ENCODE measurements at places on chromosomes 4 and X.

DNA sequence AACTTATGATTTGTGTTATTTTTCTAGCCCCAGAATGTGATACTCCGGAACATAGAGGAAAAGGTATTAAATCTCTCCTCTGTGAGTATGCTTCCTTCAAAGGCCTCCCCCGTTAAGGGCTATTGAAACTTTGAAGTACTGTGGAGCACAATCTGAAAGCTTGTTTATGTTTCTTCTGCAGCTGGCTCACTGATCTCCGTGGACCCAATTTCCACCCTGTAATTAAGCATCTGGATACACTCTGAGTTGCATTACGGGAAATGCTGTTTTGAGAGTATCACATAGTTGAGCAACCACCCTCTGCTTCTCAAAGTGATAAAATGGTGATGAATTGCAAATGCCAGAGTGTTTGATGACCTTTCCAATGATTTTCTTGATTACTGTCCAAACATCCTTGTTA lies 296.8 kb upstream of the PABPC5 start:
- no peak for DNase-seq

DNA sequence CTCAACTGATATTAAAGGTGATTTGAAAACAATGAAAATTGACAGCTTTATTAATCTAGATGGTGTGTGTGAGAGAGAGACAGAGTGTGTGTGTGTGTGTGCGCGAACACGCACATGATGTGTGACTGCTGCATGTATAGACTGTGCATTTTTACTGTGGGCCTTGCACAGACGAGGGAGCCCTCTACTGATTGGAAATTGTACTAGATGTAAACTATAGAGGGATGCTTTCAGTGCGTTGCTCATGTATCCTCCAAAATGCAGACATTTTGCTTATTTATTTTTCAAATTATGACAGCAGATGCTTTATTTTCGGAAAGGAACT lies 168.4 kb upstream of the GK2 start:
- DNase-seq, result no peak

DNA sequence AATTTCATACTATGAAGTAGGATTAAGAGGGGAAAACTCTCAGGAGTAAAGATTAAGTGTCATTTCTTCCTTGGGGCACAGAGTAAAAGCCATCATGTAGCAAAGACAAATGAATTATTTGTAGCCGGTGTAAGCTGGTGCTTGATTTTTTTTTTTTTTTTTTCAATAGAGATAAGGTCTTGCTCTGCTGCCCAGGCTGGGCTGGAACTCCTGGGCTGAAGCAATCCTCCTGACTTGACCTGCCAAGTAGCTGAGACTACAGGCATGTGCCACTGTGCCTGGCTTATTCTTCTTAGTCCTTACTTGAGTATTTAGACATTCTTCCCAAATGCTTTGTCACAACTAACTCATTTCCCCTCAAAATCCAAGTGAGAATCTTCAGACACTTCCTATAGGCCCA lies 125.7 kb downstream of the STOX2 start:
- DNase-seq, result no peak

GRCh38 chrX:9890681-9891091 lies 76.5 kb upstream of the CLDN34 start:
- no peak for DNase-seq

- no peak for DNase-seq
These were observed 872 bp downstream of the G6PD start for GRCh38 chrX:154545673-154546274.

DNA sequence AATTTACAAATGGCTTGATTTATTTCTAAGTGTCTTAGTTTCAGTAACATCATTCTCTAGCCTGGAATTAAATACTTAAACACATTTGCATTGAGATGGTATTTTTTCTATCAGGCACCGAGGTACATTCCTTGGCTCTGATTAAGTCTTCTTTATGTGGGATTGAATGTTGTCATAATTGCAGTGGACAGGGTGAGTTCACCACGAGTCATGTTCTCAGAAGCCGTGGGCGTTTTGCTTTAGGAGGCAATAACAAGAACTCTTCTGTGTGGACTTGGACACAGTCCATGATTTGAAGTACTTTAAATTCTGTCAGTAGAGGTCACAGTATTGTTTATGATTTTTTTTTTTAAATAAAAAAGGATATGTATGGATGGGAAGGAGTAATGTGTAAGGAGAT lies 57.1 kb upstream of the EFHC2 start:
- no peak for DNase-seq

DNA sequence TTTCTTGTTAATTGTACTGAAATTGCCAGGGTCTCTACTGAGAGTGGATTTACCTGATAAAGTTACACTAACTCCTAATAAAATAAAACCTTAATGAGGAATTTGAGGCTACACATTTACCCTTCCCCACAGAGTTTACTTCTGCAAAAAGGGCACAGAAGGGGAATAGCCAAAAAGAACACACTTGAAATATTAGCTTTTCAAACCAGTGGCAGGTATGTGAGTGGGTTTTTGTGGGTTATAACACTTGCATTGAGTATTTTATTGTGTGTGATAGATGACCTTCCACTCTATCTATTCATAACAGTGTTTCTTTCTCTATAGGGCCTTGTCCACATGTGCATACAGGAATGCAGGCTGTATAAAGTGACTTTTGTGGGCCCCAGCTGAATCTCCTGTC lies 5.0 kb upstream of the GPR174 start:
- no peak for DNase-seq

- no peak for DNase-seq
These were observed 73.5 kb downstream of the MSN start for GRCh38 chrX:65740909-65741308.

DNA sequence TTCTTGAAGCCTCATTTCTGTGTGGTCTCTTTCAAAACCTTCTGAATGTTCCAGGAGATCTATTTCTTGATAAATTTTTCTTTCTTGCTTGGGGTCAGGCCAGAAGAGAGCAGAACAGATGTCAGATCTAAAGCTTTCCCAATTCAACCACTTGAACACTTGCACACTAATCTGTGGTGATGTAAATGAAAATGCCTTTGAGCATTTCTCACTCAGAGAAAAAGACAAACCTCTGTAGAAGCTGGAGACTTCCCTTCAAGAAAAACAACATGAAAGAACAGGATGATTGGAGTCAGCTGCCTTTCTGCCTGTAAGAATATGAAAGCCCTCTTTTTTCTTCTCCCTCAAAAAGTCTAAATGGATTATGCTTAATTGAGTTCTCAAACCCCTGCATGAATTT lies 11.2 kb downstream of the IGFBP7 start:
- DNase-seq, result no peak

DNA sequence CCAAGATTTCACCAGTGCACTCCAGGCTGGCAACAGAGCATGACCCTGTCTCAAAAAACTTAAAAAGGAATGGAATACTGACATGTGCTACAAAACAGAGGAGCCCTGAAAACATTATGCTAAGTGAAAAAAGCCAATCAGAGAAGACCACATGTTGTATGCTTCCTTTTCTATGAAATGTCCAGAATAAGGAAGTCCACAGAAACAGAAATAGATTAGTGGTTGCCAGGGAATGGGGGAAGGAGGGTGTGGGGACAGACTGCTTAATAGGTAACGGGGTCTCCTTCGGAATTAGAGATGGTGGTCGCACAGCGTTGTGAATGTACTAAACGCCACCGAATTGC lies 30.1 kb upstream of the KIAA0232 start:
- no peak for DNase-seq

DNA sequence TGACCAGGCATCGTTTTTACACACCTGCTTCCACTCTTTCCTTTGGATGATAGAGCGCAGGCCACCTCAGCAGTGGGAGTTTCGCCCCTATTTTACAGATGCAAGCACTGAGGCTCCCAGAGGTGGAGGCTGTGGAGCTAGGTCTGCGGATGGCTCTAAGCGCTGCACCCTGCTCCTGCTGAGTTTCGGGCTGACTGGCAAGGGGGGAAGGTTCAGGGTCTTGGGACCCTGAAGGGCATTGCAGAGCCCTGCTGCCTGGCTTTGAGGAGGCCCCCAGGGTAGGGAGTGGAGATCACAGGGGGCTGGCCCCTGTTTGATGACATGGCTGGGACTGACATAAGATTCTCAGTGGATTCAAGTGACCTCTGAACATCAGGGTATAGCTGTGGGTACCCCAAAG lies 62.8 kb upstream of the NKX1-1 start:
- no peak for DNase-seq

DNA sequence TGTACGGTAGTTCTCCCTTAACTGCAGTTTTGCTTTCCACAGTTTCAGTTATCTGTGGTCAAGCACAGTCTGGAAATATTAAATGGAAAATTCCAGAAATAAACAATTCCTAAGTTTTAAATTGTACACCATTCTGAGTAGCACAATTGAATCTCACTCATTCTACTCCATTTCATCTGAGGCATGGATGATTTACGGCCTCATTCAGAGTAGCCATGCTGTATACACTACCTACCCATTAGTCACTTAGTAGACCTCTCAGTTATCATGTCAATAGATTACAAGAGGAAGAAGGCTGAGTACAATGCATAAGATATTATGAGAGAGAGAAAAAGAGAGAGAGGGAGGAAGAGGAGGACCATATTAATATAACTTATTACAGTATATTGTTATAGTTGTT lies 77.5 kb downstream of the ENOX2 start:
- no peak for DNase-seq

GRCh38 chrX:15956681-15957080 lies 102.1 kb upstream of the AP1S2 start:
- no peak for DNase-seq

GRCh38 chrX:155086961-155087735 lies 15.8 kb downstream of the BRCC3 start:
- no peak for DNase-seq

DNA sequence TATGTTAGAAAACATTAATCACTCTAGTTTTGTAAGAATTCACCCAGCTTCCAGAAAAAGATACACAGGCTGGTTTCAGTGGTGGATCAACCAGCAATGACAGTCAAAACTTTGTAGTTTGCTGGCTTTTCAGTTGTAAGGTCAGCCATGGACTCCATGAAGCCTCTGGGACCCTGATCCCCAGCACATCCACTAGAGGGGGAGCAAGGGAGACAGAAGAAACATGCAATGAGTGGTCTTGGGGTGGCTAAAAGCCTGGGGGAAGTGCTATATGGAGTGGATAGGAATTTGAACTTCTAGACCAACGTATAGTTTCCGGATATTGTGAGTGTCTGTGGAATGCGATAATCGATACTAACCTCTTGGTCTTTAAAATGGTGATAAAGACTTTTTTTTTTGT lies 72.7 kb downstream of the AFF2 start:
- DNase-seq, result no peak

- DNase-seq, result no peak
These were observed 1.9 kb downstream of the USP38 start for GRCh38 chr4:143186649-143187048.

GRCh38 chr4:40940317-40940741 lies 190.6 kb downstream of the NSUN7 start:
- DNase-seq, result no peak

- no peak for DNase-seq
These were observed 3.4 kb downstream of the CD38 start for GRCh38 chr4:15781427-15782095.

DNA sequence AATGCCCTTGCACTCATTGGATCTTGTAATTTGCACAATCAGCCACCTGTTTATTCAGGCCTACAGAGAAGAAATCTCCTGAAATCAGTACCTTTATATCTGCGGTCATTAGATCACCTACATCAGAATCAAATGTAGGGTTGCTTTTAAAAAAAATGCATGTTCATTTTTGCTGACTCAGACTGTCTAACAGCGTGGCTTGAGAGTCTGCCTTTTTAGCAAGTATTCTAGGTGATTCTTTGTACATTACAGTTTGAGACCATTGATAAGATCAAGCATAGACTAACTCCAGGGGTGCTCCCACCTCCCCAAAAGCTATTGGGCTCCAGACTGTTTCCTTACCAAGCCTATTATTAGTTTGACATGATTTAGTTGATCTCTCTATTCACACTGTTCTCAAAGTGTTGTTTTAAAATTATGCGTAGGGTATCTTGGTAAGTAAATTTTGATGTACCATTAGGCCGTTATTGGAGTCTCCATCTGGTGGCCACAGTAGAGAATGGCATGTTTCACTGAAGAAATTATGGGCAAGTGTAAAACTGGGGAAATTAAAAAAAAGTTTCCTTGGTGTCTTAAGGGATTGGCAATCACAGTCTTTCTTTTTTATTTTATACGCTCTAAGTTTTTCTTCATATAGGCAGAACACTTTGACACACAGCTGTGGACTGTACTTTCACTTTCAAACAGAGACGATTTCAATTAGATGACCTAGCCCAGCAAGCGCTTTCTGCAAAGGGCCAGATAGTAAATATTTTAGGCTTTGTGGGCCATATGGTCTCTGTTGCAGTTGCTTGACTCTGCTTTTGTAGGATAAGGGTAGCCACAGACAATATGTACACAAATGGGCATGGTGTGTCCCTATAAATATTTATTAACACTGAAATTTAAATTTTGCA lies 33.7 kb upstream of the MSL3 start:
- DNase-seq, result no peak

- no peak for DNase-seq
These were observed 4.1 kb upstream of the CSF2RA start for GRCh38 chrX:1264556-1264955.

DNA sequence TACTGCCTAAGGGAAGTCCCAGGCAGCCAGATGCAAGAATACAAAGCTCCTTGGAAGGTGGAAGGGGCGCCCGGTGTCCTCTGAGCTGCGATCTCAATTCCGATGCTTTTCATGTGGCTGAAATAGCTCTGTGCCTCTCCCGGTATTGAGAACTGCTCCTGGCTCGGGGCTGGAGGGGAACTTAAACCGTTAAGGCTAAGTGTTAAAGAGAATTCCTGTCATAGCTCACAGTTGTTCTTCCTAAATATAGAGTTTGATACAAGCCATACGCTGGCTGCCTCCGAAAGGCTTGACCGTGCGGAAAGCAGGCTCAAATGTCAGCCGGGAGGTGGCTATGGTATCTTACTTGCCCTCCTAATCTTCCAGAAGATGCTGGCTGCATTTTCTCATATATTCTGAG lies at the start of gene SMPX:
TSS of gene SMPX (minus strand) at position 157 of the 400 bp plus-strand sequence. CDS start 3,826 bp downstream, outside the sequence.
- DNase-seq, result no peak

DNA sequence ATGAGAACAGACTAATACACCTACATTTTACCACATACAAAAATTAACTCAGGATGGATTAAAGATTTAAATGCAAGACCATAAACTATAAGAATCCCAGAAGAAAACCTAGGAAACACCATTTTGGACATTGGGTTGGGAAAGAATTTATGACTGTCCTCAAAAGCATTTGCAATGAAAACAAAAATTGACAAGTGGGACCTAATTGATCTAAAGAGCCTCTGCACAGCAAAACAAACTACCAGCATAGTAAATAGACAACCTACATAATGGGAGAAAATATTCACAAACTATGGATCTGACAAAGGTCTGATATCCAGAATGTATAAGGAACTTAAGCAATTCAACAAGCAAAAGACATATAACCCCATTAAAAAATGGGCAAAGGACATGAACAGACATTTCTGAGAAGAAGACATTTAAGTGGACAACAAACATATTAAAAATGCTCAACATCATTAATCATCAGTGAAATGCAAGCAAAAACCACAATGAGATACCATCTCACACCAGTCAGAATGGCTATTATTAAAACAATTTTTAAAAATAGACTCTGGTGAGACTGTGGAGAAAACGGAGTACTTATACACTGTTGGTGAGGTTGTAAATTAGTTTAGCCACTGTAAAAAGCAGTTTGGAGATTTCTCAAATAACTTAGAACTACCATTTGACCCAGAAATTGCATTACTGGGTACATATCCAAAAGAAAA lies 221.7 kb upstream of the DIPK2B start:
- DNase-seq, result no peak

GRCh38 chr4:10075158-10075863 lies 41.3 kb downstream of the WDR1 start:
- no peak for DNase-seq

GRCh38 chr4:77773101-77773500 lies 46.1 kb downstream of the CNOT6L start:
- no peak for DNase-seq

All from amygdala (tissue), 56 donors.